Lung (tissue), 17 donors: ENCODE measurements at places on chromosomes 6 and 20. TPM values are rescaled to one million over a fixed set of nuclear protein-coding genes. Genes with fewer than 3 reads are reported as not detected.

DNA sequence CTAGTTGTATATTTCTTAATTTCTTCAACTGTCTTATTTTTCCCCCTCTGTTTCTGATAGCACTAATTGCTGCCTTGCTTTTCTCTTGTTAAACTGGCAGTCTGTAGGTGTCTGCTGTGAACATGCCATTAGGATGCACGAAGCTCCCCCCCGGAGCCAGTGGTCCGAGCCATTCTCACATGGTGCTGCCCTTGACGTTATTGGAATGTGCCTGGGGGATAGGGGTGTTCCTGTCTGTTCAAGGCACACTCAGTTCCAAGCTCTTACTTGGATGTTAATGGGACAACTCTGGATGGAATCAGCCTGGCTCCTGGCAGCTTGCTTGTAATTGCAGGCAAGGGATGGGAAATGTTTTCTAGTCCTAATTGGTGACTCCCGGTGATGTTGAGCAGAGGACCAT is 68.4 kb downstream of the RREB1 start:
- peaks cover 17% of the 10 kb centered on the region for H3K4me1 ChIP-seq
- no peak for DNase-seq
- H3K27ac ChIP-seq, result no peak overlapping the region
- peaks cover 3% of the 10 kb centered on the region for H3K36me3 ChIP-seq
- H3K27me3 ChIP-seq, result no peaks in the 10 kb centered on the region
- no peak overlapping the region for H3K4me3 ChIP-seq

GRCh38 chr20:11755071-11755841 is 162.4 kb upstream of the BTBD3 start:
- no peak overlapping the region for H3K4me3 ChIP-seq
- DNase-seq, result peak; percentile 20
- H3K36me3 ChIP-seq, result no peaks in the 10 kb centered on the region
- H3K4me1 ChIP-seq, result no peaks in the 10 kb centered on the region

GRCh38 chr20:35541118-35541782 is 628 bp upstream of the ERGIC3 start:
- DNase-seq, result no peak
- H3K4me1 ChIP-seq, result peaks cover 5% of the 10 kb centered on the region
- H3K4me3 ChIP-seq, result no peak overlapping the region

- H3K27ac ChIP-seq, result peak overlapping the region; percentile 21
- DNase-seq, result peak; percentile 91
- H3K4me1 ChIP-seq, result peaks cover 52% of the 10 kb centered on the region
- peak overlapping the region; percentile 15 for H3K4me3 ChIP-seq
- H3K27me3 ChIP-seq, result peaks cover 61% of the 10 kb centered on the region
- H3K36me3 ChIP-seq, result no peaks in the 10 kb centered on the region
Measured at GRCh38 chr6:3231247-3232016, 4.0 kb upstream of the TUBB2B start.

DNA sequence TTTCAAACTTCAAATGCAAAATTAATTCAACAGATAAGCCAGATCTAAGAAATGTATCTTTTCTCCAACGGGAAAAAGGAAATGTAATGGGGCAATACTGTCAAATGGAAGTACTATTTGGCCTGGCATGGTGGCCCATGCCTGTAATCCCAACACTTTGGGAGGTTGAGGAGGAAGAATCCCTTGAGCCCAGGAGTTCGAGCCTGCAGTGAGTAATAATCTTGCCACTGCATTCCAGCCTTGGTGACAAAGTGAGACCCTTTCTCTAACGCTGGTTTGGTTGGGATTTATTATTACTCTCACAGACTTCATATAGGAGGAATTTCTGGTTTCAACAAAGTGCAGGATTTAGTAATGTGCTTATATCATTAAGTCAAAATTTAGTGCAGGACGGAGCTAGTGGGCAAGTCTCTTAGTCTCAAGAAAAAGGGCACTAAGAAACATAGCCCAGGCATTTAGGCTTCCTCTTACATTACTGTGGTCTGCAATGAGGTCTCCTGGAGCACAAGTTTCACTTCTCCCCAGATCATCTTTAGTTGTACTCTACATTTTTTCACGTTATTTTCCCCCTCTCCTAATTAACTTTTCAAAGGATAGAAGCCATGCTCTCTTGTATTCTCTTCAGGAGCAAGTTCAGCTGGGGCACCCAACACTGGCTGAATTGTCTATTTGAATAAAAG is 23.1 kb downstream of the TRIM27 start:
- no peaks in the 10 kb centered on the region for H3K4me1 ChIP-seq
- DNase-seq, result no peak
- H3K4me3 ChIP-seq, result no peak overlapping the region
- peaks cover 35% of the 10 kb centered on the region for H3K36me3 ChIP-seq
- no peaks in the 10 kb centered on the region for H3K27me3 ChIP-seq
- no peak overlapping the region for H3K27ac ChIP-seq

GRCh38 chr6:140821196-140821595 is 1311.5 kb upstream of the GJE1 start:
- no peaks in the 10 kb centered on the region for H3K36me3 ChIP-seq
- H3K27me3 ChIP-seq, result no peaks in the 10 kb centered on the region
- H3K27ac ChIP-seq, result no peak overlapping the region
- no peak for DNase-seq

Gene JAG1
- 61.4 TPM for total RNA-seq

Gene PEX6
- 17.9 TPM for total RNA-seq

Gene UCKL1
- 42.7 TPM for total RNA-seq

Gene HSPA1A
- total RNA-seq, result 118 TPM

Gene EBF4
- total RNA-seq, result 8.2 TPM
